ENCODE measurements at places on chromosomes 11 and 22.

DNA sequence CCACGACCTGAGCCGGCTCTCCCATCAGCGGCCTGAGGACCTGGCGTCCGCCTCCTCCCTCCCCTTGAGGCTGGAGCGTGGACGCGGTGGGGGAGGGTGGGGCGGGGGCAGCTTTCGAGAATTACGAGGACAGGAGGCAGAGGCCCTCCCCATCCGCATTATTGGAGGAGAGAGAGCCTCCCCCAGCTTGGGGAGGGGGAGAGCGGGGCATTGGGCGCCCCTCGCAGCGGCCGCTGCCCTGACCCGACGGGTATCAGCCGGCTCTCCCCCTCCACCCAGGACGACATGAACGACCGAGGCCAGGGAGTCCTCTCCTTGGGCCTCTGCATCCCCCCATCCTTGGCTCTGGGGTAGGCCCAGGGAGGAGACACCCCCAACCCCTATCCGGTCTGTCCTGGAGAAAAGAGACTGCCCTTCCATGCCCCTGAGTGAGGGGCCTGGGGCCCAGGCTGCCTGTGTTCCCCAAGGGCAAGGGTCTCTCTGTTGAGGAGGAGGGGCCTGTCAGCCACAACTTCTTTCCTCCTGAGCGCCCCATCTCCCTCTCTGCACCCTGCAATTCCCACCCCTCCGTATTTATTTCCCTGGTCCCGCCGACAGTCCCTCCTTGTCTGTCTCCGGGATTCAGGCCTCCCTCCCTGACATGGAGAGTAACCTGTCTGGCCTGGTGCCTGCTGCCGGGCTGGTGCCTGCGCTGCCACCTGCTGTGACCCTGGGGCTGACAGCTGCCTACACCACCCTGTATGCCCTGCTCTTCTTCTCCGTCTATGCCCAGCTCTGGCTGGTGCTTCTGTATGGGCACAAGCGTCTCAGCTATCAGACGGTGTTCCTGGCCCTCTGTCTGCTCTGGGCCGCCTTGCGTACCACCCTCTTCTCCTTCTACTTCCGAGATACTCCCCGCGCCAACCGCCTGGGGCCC is 495 bp downstream of the GPR137 start:
- peak; percentile 77 for DNase-seq

DNA sequence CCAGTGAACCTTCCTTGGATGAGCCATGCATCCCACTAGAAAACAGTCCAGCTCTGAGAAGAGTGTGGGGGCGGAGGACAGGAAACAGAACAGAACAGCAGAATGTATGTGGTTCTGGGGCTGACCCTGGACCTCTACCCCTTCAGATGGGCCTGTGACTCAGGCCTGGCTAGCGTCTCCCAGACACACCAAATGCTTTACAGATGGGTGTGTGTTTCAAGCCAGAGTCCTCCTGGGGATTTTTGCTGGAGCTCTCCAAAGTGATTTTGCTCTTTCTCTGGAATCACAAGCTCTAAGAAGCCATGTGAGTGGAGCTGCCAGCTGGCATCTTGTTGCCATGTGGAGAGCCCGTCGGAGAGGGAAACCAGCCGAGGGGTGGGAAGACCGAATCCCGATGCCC is 13.2 kb upstream of the C1QTNF4 start:
- no peak for DNase-seq

- DNase-seq: no peak
These were observed 34.7 kb downstream of the RTN3 start for GRCh38 chr11:63716046-63716445.

DNA sequence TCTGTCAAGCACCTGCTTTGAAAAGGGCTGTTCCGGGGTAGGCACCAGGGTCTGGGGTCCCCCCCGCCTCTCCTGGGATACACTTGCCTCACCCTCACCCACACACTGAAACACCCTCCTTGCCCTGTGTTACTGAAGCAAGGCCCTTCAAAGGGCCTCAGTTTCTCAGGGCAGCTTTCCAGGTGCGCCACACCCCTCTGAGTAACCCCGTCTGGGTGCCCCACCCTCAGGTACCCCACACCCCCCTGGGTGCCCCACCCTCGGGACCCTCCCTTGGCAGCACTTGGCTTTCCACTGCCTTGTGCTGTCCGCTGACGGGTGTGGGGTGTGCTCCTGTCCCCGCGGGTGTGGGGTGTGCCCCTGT is 413.6 kb downstream of the TBC1D22A start:
- DNase-seq: no peak

- DNase-seq: no peak
These were observed 18.3 kb downstream of the FAR1 start for GRCh38 chr11:13686776-13687175.
